ENCODE measurements at places on chromosomes 6 and 20.

GRCh38 chr6:157974341-157974894 is 7.2 kb upstream of the SYNJ2 start:
- DNase-seq, result no peak

DNA sequence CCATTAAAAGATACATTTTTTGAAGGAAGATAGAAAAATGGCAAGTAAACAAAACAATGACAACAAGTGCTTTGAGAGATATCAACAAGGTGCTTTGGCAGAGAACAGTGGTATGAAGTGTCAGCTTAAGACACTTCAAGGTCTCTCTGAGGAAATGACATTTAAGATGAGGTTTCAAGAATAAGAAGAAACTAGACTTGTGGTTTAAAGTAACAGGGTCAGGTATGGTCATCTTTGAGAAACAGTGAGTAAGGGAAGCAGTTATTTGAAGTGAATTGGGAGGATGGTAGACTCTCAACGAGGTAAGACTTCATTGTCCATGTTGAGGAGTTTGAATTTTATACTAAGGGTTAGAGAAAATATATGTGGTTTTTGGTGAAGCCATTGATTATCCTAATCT is 77.8 kb downstream of the SYCP2L start:
- no peak for DNase-seq

GRCh38 chr20:7939663-7940062 is 595 bp downstream of the HAO1 start:
- no peak for DNase-seq

- no peak for DNase-seq
Observed at GRCh38 chr6:46098678-46099077, 31.1 kb upstream of the ENPP4 start.

- no peak for DNase-seq
Observed at GRCh38 chr6:25413207-25413905, 134.2 kb downstream of the CARMIL1 start.

DNA sequence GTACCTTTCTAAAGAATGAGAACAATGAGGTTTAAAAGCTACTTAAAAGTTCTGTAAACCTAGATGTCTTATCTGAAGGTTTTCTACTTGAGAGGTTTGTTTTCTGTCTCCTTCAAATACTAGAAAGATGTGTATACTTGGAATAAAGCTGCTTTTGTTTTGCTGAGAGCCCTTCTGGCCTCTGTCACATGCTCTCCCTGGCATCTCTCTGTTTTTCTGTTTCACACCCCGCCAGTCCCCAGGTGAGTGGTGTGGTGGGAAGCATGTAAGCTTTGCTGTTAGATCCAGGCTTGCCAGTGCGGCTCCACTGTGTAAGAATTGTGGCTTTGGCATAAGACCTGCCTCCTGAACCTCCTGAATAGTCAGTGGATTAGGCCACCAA is 56.8 kb downstream of the SNX9 start:
- no peak for DNase-seq

DNA sequence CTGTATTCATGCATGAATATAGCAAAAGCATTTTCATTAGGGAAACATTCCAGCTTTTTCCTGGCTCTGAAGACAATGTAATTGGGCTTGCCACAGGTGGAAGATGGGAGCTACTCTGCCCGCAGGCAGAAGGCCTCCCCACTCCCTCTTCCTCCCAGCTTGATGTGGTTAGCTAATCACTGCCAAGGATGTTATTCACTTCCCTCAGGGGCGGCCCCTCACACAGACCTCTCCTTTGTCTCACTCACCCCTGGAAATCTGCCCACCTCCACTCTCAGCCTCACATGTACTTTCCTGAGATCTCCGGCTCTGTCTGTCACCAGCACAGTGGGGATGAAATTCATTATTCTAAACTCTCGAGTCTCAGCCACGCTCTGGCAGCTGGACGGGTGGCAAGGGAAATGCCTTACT is 100.7 kb downstream of the ANKRD60 start:
- DNase-seq, result no peak

- DNase-seq, result no peak
Observed at GRCh38 chr6:70717038-70717801, 49.5 kb downstream of the SMAP1 start.

DNA sequence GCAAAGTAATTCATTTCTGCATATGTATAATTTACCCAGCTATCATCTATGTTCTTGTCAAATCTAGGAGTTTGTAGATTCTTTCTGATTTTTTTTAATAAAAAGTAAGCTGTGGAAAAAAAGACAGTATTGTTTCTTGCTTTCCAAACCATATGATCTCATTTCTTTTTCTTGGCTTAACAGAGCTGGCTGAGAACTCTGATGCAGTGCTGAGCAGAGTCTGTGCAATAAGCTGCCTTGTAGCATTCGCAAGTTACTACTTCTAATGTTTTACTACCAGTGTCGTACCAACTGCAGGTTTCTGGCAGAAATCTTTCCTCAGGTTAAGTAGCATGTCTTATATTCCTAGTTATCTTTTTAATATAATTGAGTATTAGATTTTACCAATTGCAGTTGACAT is 15.6 kb downstream of the RRBP1 start:
- no peak for DNase-seq

GRCh38 chr6:33820243-33820642 is 16.4 kb upstream of the MLN start:
- no peak for DNase-seq

DNA sequence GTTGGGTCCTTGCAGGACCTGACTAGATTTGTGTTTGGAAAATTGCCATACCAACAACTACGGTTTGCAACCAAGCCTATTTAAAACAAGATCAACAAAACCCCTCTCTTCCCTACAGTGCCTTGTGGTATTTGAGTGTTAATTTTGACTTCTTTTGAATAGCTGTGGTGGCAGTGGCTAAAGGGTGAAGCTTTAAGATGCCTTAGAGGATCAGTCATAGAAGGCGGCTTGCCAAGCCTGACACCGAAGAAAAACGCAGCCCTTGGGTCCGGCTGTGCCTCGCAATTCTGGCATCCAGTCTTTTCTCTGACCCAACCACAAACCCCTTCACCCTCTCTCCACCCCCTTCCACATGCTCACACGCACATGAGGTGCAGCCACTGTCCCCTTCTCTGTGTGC is 32.6 kb downstream of the BMP6 start:
- no peak for DNase-seq

DNA sequence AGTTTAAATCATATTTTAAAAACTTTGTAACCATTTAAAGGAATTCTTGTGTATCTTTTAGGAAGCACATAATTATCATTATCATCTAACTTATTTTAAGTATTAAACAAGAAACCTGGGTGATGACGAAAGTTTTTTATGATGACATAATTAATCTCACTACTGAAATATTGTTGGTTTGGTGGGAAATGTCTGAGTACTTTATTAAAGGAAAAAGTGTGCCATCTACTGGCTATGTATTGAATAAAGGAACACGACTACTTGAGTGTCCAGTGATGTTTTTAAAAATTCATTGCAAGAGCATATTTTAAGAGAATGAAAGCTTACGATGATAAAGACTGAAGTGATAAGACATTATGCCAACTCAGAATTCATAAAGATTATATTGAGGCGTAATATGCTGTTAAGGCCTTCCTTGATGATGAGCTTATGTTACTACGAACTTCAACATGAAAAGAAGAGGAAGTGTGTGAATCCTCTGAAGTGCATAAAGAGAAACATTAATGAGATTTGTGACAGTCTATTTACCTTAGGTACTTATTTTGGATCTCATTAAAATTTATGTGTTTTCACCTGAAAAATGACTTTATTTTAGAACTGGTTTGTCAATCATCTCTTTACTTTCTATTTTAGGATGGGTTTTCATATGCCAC is 12.0 kb upstream of the TRMT11 start:
- DNase-seq, result no peak

- no peak for DNase-seq
Observed at GRCh38 chr6:99608059-99608885, 1.6 kb downstream of the PRDM13 start.

DNA sequence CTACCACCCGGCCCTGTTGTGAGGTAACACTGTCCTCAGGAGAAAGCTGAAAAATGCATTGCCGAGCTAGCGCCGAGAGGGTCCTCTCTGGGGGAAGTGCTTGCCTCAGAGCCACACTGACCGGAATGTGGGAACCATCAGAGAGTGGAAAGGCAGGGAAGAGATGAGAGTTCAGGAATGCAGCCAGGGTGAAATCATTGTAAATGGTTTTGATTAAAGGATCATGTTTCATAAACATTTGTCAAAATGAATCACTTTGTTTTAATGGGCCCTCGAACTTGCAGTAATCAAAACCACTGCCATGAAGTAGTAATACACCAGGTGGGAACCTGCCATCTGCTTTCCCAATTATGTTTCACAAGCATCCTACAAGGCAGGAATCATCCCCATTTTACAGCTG is 16.9 kb upstream of the IL17F start:
- no peak for DNase-seq

DNA sequence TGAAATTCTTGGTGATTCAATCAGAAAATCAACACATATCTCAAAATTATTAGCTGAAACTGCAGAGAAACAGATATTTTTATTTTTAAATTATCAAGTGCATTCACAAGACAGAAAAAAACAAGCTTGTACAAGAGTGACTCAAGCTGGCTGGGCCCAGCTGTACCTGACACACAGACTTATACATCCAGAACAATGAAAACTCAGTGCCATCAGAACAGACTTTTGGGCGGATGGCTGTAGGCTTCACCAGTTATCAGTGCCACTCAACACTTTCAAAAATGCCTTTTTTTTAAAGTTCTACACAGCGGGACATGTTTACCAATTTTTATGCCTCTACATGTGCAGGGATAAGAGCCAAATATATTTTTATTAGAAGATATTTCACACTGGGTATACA is 102.8 kb downstream of the MYB start:
- no peak for DNase-seq

DNA sequence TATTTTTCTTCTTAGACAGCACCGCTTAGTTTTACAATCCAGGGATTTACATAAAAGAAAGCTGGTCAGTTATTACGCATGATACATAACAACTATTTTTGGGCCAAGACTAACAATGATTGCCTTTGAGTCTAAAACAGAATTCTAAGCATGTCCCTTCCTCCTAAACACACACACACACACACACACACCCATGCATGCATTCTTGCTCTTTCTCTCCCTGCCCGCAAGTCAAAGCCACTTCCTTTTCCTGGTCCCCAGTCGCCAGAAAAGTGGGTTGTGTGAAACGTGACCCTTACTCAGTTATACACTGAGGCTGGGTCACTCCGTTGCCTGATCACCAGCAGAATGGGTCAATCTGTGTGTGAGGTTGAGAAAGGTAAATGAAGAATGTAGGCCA is 31.4 kb downstream of the FYN start:
- DNase-seq, result no peak

GRCh38 chr6:10048370-10049297 is 366.2 kb downstream of the TFAP2A start:
- no peak for DNase-seq

DNA sequence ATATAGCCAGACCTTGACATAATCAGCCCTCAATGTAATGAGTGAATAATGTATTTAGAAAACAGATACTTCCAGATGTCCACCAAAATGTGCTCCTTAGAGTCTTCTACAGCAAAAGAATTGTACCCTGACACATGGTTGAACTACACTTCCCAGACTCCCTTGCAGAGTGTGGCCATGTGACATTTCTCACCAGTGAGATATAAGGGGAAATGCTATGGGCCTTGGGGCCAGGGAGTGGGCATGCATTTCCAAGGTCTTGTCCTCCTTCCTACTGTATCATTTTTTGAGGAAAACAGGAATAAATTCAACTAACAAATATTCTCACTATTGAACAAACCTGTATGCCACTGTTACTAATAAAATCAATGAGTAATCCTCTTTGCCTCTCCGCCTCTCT is 211.4 kb upstream of the SMLR1 start:
- no peak for DNase-seq

DNA sequence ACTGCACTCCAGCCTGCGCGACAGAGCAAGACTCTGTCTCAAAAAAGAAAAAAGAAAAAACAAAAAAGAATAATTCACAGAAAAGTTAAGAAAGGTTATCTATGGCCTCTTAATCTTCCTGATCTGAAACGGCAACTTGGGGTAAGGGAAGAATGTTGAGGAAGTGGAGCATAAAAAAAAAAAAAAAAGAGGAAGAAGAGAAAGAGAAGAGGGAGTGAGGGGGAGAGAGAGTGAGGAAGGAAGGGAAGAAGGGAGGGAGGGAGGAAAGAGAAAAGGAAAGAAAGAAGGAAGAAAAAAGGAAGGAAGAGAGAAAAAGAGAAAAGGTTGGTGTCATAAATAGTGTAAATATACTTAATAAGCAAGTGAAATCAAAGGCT is 68.9 kb upstream of the NCOA3 start:
- no peak for DNase-seq

DNA sequence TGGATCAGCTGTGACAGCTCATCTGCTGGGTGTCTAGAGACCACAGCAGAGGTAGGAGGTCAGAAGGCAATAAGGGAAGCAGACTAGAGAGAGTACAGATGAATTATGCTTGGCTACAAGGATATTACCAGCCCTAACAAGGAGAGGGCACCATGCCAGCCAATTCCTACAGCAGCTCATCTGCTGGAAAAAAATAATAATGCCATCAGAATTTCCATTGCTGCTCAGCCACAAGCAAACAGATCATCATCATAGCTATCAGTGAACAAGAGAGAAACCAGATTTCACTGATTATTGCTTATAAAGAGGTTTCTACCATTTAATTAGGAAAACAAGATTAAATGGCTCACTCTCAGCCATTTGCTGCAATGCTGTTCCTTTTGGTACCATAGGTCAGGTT is 66.5 kb downstream of the PSMG4 start:
- no peak for DNase-seq

- no peak for DNase-seq
Observed at GRCh38 chr6:125277838-125278237, 23.9 kb downstream of the HDDC2 start.

DNA sequence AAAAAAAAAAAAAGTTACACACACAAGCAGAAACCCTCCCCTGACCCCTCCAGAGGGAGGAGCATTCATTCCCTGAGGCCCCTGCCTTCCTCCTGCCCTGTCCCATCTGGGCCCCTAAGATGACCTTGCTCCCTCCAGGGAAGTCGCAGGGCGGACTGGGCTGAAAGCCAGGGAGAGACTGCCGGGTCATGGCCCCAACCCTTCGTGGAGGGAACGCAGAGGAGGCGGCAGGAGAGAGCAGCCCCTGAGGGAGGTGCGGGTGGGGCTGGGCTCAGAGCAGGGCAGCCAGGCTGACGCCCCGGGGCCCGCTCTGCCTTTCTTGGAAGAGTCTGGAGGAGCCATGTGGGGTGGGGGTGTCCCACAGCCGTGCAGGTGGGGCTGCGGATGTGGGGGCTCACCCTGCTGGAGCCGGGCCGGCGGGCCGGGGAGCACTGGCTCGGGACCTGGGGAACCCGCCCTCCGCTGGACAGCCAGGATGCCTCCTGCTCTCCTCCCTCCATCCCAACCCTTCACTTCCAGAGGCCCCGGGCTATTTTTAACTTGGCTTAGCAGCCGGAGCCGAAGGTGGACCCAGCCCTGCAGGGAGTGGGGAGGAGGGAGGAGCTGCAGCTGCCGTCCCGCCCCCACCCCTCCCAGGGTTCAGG is 15.0 kb upstream of the ABHD16B start:
- no peak for DNase-seq

- no peak for DNase-seq
Observed at GRCh38 chr20:56629464-56630085, 469 bp downstream of the TFAP2C start.

- DNase-seq, result no peak
Observed at GRCh38 chr6:72271531-72271930, 350.3 kb upstream of the KCNQ5 start.

Measured in stimulated activated naive CD4-positive, alpha-beta T cell treated with Interleukin-2 at 50 U/mL for 16 hours (primary cell).